ENCODE measurements at places on chromosomes 6 and 20.

- no peak for DNase-seq
Observed at GRCh38 chr6:165654144-165654543, 8.9 kb downstream of the PDE10A start.

DNA sequence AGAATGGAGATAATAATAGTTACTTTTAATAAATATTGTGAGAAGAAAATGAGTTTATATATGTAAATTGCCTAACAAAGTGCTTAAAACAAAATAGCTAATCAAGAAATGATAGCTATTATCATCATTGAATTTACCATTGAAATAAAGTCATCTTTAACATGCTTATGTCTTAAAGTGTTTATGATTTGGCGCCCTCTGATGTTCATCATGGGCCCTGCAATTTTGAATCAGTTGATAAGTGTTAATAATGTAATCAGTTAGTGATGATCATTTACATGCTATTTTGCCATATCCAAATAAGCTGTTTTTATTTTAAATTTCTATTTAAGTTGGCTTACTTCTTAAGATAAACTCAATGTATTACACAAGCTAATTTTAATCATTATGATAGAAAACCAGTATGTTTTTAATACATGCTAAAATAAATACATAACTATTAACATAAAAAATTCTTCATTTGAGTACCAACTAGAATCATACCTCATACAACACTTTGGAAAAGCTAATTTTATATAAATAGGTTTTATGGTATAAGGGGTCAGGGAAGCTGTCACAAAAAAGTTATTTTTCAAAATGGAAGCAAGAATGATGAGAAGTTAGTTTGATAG is 39.2 kb upstream of the TPD52L1 start:
- no peak for DNase-seq

DNA sequence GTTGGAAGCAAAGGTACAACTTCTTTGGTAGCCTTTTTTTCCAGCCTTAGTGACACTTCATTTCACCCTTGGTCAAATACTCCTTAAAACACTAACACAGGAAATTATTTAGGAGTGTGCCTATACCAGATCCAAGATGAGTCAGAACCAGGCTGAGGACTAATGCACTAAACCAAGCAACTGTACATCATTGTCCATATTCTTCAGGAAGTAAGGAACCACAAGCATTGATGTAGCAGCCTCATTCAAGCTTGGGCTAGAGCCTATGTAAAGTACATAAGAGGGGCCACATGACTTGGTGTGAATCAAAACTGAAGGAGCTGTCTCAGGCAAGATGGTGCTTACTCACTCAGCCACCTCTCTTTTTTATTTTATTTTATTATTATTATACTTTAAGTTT is 20.7 kb upstream of the ADGB start:
- DNase-seq: no peak

- no peak for DNase-seq
Observed at GRCh38 chr6:150075034-150075421, 6.1 kb upstream of the ULBP3 start.

GRCh38 chr20:39885975-39886649 is 802.9 kb downstream of the MAFB start:
- DNase-seq: no peak

DNA sequence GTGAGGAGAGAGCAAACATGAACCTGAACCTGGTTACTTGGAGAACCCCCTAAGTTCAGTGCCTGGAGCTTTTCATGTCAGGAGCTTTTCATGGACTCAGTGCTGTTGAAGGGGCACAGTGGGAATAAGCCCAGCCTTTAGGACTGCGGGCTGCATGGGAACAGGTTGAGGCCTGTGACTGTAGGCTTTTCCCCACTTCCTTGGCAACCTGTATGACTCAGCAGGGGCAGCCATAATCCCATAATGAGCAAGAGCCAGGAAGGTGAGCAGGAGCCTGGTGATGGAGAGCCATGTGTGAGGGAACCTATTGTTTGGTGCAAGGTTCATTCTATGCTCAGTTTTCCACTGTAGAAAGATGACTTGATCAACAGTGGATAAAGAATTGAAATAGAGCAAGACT is 23.4 kb downstream of the MEP1A start:
- no peak for DNase-seq

GRCh38 chr6:107578642-107579341 is 88.9 kb downstream of the SOBP start:
- no peak for DNase-seq

GRCh38 chr20:34049897-34050695 is 56.4 kb downstream of the RALY start:
- DNase-seq: no peak

GRCh38 chr6:142728910-142729481 is 216.0 kb downstream of the HIVEP2 start:
- DNase-seq: no peak

DNA sequence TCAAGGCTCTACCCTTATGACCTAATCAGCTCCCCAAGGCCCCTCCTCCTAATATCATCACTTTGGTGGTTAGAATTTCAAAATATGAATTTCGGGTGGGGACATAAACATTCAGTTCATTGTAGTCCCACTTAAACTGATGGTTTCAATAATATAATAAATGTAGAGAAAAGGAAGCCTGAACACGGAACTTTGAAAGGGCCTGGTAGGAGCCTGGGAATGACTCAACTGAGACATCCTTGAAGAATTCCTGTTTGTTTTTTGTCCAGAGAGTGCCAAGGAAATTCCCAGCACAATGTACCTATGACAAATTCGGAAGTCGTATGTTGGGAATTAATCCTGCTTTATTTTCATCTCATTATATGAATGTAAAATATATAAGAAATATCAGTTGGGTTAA is 457.9 kb downstream of the PLCB1 start:
- no peak for DNase-seq

- no peak for DNase-seq
Observed at GRCh38 chr20:59526242-59527225, 77.8 kb upstream of the PHACTR3 start.

- no peak for DNase-seq
Observed at GRCh38 chr20:51423810-51424209, 118.7 kb downstream of the NFATC2 start.

DNA sequence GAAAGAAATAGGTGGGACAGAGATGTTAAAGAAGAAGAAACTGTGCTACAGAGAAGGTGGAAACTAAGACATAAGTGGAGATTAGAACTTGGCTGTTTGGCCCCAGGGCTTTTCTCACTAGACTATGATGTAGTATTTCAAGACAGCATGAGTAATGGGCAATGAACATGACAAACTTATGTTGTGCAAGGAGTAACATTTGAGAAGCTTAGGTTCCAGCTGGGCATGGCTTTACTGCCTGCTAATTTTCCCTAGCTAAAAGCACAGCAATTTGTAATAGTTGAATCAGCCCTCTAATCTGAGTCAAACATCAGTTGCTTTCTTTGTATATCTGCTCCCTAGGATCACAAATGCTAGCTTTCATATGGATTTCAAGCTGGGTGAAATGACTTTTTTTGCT is 294.3 kb upstream of the BMP2 start:
- DNase-seq: no peak

- no peak for DNase-seq
Observed at GRCh38 chr20:19428324-19428723, 215.9 kb downstream of the SLC24A3 start.

DNA sequence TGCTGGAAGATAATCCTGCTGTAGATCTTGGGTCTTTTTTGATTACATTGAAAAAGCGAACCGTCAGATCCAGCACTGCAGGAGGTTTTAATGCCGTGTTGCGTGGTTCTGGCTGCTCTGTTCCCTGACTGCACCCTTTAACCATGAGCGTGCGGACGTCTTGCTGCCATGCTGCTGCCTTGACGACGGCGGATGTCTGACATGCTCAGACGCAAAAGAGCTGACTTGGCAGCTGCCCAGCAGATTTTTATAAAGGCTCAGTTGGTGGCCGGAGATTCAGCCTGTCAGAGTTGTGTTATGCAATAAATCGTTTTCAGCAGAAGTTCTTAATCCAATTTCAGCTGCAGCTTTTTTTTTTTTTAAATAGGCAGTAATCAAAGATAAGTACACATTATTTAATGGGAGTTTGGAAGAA is 119.4 kb downstream of the JARID2 start:
- no peak for DNase-seq

- DNase-seq: no peak
Observed at GRCh38 chr6:109821428-109821827, 130.3 kb downstream of the FIG4 start.

GRCh38 chr6:84728602-84729001 is 35.8 kb downstream of the TBX18 start:
- no peak for DNase-seq

- no peak for DNase-seq
Observed at GRCh38 chr6:72841195-72841594, 219.3 kb downstream of the KCNQ5 start.

All from left renal cortex interstitium (tissue), 4 donors.